ENCODE measurements at places on chromosomes 16 and 17.

DNA sequence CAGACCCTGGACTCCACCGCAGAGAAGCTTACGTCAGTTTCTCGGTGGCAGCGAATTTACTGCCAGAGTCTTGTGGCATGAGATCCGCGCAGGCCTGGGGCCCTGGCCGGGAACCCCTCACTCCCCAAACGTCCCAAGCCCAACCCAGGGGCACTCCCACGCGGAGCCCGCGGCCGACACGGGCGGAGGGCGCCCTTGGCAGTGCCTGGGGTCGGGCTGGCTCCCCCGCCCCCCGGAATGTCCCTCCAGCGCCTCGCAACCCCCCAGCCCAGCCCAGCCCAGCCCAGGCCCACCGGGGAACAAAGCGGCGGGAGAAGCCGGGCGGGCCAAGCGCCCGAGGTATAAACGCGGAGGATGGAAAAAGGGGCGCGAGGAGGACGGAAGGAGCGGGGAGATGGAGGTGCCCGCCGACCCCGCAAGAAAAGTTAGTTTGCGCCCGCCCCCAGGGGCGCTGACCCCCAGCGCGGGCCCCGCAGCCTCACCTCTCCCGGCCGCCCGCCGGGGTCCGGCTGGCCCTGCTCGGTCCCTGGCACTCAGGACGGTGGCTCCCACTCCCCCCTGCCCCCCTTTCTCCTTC, 330 bp downstream of the CASKIN2 start:
- no peak for DNase-seq

GRCh38 chr16:28524681-28525171, 14.0 kb downstream of the NUPR1 start:
- peak; percentile 25 for DNase-seq

- no peak for DNase-seq
These were observed 49.7 kb downstream of the MARF1 start for GRCh38 chr16:15593235-15593634.

DNA sequence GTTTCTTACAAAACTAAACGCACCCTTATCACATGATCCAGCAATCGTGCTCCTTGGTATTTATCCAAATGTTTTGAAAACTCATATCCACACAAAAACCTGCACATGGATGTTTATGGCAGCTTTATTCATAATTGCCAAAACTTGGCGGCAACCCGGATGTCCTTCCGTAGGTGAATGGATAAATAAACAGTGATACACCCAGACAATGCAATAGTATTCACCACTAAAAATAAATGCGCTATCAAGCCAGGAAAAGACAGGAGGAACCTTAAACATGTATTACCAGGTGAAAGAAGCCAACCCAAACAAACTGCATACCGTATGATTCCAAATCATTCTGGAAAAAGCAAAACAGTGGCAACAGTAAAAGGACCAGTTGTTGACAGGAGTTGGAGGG, 10.0 kb downstream of the SPATA32 start:
- DNase-seq: no peak

- no peak for DNase-seq
These were observed 87.7 kb downstream of the UTP18 start for GRCh38 chr17:51347851-51348584.

DNA sequence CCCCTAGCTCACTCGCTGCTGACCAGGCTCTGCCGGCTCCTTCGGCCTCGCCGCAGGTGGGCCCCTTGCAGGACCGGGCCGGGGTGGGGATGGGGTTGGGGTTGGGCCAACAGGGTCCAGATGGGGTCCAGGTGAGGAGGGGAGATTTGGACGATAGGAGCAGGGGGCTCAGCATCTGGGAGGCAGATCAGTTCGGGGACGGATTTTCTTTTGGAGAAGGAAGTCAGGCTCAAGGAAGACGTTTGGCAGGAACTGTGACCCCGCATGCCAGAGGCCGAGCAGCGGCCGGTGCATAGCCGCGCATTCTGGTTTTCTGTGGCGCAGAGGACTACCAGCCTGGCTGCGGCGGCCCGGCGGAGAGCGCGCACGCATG, 845 bp upstream of the ALDOA start:
- no peak for DNase-seq

DNA sequence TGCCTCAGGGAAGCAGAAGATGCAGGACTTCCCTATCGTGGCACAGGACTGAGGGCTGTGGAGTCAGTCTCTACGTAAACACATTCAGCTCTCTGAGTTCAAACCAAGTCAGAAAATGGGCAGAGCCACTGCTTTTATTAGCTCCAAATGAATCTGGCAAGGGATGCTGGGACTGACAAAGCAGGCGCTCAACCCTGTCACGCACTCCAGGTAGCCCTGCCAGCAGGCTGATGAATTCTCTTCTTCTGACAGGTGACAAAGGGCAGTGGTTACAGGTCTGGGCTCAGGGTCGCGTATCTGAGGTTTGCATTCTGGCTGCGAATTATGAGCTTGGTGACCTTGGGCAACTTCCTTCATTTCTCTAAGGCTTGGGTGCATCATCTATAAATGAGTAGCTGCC, 9.4 kb downstream of the RPH3AL start:
- DNase-seq: no peak

- no peak for DNase-seq
These were observed 184.8 kb upstream of the GSE1 start for GRCh38 chr16:85428168-85428898.

DNA sequence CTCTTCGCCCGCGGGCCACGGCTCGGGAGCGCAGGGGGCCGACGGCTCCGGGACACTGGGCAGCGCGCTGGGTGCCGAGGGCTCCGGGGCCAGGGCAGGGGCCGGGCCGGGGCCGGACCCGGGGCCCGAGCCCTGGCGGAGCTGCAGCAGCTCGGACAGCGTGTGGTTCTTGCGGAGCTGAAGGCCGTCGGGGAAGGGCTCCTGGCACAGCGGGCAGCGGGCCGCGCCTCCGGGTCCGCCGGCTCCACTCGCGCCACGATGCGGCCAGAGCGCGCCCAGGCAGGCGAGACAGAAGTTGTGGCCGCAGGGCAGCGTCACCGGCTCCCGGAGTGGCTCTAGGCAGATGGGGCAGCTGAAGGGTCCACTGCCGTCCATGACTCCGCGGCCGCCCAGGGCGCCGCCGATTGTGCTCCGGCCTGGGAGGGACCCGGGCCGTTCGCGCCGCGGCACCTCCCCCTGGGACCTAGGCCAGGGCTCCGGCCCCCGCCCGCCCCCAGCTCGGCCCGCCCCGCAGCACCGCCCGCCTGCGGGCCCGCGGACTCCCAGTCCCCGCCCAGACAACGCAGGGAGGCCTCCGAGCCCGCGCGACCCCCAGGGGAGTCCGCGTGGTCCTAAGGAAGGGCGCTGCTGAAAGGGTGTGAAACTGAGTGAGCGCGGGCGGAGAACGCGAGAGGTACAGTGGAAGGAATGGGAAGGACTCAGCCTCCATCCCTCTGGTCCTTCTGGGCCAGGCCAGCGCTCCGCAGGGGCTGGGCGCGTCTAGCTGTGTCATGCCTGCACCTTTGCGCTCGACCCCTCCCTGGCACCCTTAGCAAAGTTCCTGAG, at the start of gene TRIM47:
TRIM47 (minus strand) TSS at position 408 of the 825 bp plus-strand sequence; CDS start at position 375, 33 bp downstream.
- peak; percentile 33 for DNase-seq

GRCh38 chr17:75366432-75366831, 39.0 kb downstream of the GRB2 start:
- DNase-seq: no peak

DNA sequence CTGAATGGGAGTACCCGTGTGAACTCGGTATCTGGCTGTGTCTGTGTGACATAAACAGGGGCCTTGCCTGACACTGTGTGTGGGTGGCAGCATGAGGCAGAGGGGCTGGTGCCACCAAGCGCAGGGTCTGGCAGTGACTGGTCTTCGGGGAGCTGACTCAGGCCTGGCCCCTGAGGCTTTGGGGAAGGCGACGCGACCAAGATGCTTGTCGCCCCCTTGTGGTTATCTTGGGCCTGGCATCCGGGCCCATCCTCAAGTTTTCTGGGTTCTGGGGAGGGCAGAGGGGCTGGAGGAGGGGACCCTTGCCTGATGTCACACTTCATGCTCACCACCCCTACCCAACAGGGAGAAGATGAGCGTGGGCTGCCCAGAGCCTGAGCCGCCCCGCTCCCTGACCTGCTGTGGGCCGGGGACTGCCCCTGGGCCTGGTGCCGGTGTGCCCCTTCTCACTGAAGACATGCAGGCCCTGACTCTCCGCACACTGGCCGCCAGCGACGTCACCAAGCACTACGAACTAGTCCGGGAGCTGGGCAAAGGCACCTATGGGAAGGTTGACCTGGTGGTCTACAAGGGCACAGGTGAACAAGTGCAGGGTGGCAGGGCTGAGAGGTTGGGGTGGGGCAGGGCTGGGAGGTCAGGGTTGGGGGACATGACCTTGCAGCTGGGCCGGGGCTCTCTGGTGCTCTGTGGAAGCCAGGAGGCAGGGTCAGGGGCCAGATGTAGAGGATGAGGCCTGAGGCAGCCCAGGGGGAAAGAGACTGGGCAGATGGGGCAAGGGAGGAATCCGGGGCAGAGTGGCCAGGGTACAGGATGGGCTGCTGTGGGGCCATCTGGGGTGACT, 24.9 kb downstream of the SBK1 start:
- DNase-seq: peak; percentile 25

GRCh38 chr16:67254801-67255552, 6.2 kb downstream of the SLC9A5 start:
- DNase-seq: no peak

All from fibroblast of skin of right quadriceps (primary cell).